ENCODE measurements at places on chromosomes 6 and 20.

- DNase-seq = no peak
These were observed 64.5 kb downstream of the CDC5L start for GRCh38 chr6:44451803-44452695.

DNA sequence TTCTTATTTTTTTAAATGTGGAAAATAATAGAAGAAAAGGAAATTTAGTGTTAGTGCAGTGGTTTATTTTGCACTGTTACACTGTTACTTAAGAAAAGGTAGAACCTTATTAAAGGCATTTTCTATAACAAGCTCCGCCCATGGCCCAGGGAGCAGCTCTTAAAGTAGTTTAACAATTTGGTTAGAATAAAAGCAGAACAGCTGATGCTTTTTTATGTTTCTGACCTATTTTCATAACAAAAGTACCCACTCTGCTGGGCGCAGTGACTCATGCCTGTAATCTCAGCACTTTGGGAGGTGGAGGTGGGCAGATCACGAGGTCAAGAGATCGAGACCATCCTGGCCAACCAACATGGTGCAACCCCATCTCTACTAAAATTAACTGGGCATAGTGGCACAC, 32.6 kb downstream of the DSTN start:
- no peak for DNase-seq

DNA sequence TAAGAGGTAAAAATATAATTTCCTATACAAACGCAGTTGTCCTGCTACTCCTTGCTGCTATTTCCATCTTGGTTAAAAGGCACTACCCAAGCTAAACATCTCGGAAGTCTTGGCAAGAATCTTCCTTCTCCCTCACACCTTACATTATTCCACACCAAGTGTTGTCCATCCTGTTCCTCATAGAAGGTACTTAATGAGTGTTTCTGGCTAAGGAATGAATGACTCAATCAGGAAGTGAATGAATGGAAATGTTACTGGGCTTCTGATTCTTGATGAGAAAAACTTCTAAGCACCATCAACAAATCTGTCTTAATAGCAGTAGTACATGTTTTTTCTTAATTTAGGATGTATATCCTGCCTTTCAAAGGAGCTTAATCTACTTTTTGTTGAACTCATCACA, 40.6 kb upstream of the RSPO3 start:
- no peak for DNase-seq

DNA sequence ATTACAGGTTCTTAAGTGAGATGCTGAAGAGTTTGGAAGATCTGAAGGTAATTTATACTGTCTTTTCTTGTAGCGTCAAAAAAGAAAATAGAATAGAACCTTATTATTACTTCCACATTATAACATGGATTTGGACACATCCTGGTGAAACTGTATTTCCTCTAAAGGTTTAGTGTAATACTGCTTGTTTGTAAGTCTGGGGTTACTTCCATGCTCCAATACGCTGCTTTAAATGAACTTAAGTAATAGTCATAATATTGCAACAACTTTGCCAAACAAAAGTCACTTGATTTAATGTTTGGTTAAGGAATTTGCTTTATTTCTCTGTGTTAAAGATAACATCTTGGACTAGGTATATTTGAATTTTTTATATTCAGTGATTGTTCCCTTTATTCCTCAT, 11.5 kb upstream of the SNRNP48 start:
- DNase-seq = no peak

- DNase-seq = peak; percentile 17
These were observed 39.9 kb downstream of the SLC52A3 start for GRCh38 chr20:728256-728944.

- DNase-seq = no peak
These were observed 88.7 kb downstream of the ARHGAP18 start for GRCh38 chr6:129621252-129621651.

- DNase-seq = no peak
These were observed 15.8 kb upstream of the THBS2 start for GRCh38 chr6:169269180-169270076.

- no peak for DNase-seq
These were observed 302.9 kb downstream of the CDKAL1 start for GRCh38 chr6:20837189-20837588.

DNA sequence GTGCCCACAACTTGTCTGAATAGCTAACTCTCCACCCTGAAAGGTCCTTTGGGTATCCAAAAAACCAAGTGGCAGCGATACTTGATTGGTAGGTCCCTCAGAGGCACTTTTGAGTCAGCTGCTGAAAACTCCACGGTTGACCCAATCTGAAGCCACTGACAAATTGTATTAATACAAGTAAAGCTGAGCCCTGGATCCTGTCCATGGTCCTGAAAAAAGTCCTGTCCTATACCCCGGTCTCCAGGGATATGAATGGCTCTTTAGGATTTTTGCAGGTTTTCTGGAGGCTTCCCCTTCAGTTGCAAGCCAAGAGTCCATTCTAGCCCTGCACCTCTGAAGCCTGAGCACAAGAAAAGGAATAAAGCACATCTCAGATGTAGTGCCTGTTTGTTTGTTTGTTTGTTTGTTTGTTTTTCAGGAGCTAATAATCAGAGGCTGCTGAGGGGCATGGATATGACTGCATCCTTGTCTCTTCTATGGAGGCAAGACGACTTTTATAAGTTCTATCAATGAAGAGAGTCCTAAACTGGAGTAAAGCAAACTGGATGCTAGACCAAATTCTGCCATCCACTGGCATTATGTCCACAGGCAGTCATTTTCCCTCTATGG, 1.7 kb upstream of the SLC12A5 start:
- no peak for DNase-seq

- DNase-seq = no peak
These were observed 40.1 kb downstream of the FAM120B start for GRCh38 chr6:170346649-170347048.

DNA sequence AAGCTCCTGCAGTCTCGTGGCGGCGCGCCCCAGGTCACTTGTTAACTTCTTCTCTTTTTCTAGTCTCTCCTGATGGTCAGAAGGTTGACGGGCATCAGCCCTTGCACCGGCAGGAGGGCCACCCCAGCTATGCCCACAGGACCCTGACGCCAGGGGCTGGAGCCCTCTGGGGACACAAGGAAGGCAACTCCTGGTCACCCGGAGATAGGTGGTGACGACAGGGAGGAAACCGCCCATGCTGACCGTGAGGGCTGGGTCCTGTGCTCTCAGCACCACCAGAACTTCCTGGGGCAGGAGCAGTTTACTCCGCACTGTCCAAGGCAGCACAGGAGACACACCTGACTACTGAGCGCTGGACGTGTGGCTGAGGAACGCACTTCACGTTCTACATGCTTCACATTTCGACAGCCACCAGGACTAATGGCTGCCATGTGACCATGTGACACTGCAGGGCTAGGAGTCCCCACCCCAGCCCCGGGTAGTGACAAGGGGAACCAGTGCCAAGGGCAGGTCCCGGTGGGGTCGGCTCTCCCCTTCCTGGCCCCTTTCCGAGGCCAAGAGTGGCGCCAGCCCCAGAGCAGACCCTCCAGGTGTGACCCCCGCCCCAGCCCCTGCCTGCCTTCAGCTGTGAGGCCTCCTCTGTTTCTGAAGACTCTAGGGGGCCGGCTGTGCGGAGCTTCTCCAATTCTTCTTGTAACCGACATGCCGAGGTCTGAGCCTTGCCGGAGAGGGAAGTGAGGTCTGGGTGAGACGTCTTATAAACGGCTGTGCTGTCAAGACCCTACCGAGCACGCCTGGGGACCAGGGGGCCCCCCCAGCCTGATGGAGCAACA, 45.2 kb downstream of the DSTN start:
- no peak for DNase-seq

DNA sequence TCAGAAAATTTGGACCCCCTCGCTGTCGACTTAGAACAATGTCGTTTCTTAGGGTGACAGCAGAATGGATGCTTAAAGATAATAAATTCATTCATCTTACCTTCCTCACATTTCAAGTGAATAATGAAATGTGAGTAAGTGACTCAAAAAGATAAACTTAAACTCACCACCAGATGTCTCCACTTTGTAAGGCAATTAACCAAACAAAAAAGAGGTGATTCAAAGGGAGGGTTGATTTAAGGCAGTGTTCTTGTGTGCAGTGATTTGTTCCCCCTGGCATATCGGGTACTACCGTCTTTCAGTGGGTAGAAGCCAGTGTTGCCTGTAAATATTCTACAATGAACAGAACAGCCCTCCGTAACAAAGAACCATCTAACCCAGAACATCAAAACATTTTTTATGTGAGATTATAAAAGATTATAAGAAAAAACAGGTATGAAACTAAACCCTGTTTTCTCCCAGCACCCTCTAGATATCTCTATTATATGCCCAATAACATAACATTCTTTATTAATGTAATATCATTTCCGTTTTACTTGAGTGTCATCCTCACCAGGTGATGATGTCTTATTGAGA, 589.7 kb downstream of the CBLN4 start:
- DNase-seq = no peak

- DNase-seq = no peak
These were observed 253.0 kb upstream of the SOX4 start for GRCh38 chr6:21340573-21340972.

DNA sequence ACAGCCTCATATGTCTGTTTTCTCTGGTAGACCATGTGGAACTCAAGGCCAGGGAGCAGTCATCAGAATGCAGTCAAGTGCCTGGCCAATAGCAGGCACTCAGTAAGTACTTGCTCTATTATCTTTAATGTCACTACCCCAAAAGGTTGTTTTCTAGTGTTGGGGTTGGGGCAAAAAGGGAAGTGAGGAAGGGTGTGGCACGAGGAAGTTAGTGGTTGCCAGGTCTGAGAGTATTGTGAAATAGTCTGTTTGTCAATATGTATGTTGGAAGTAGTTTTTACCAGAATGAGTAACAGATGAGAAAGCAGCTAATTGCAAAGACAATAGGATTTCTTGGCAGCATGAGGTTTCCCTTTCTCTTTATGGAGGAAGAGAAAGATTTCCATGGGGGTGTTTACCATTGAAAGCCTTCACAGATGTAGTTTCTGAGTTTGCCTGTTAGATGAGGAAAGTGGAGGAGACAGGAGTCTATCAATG, 59.5 kb upstream of the ARMH2 start:
- DNase-seq = no peak

- no peak for DNase-seq
These were observed 728 bp downstream of the PSMA7 start for GRCh38 chr20:62142252-62143080.

DNA sequence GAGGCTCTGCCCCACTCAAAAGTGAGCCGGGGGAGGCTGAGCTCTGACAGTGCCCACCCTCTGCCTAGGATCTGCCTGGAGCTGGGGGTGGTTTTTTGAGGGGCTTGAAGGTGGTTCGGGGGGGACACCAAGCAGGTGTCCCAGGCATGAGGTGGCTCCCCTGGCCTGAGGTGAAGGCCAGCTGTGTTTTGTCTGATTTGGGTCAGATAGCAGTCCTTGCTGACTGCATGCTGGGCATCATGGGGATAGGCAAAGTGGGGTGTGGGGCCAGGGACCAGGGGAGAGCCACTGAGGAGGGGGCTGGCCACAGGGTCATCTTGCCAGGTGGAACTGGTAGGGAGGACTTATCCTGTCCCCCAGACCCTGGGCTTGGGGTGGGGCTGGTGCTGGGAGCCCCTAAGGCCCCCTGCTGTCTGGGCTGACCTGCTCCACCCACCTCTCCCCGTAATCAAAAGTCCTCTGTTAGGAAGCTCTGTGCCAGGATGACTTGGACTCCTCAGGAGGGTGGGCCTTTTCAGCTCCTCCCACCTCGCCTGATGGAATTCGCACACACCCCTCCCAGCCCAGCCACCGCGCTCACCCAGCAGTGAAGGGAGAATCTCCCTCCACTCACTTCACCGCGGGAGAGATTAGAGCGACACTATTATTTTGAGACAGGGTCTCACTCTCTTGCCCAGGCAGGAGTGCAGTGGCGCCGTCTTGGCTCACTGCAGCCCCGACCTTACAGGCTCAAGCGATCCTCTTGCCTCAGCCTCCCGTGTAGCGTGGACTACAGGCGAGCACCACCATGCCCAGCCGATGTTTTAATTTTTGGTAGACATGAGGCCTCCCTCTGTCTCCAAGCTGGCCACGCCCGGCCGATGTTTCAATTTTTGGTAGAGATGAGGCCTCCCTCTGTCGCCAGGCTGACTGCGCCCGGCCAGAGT, 1.5 kb upstream of the COL9A3 start:
- no peak for DNase-seq

GRCh38 chr6:87075168-87075567, 19.7 kb downstream of the CGA start:
- no peak for DNase-seq

- no peak for DNase-seq
These were observed 229.7 kb upstream of the HTR1E start for GRCh38 chr6:86707545-86708120.

GRCh38 chr6:94129926-94130325, 710.6 kb upstream of the EPHA7 start:
- DNase-seq = no peak

DNA sequence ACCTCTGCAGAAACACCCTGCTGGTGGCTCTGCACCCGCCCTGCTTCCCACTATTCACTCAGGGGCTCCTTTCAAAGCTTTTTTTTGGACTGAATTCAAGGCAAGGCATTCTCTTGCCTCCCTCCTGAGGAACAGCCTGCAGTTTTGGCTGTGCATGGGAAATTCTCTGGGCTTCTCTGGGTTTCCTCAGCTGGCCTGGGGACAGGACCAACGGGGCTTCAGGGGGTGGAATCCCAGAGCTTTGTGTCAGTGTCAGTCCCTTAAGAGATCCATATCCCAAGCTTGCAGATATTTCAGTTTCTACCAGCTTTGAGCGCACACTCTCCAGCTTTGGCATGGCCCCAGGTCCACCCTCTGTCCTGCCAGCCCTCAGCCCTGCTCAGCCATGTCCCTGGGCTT, 2.0 kb downstream of the SCRT2 start:
- no peak for DNase-seq

DNA sequence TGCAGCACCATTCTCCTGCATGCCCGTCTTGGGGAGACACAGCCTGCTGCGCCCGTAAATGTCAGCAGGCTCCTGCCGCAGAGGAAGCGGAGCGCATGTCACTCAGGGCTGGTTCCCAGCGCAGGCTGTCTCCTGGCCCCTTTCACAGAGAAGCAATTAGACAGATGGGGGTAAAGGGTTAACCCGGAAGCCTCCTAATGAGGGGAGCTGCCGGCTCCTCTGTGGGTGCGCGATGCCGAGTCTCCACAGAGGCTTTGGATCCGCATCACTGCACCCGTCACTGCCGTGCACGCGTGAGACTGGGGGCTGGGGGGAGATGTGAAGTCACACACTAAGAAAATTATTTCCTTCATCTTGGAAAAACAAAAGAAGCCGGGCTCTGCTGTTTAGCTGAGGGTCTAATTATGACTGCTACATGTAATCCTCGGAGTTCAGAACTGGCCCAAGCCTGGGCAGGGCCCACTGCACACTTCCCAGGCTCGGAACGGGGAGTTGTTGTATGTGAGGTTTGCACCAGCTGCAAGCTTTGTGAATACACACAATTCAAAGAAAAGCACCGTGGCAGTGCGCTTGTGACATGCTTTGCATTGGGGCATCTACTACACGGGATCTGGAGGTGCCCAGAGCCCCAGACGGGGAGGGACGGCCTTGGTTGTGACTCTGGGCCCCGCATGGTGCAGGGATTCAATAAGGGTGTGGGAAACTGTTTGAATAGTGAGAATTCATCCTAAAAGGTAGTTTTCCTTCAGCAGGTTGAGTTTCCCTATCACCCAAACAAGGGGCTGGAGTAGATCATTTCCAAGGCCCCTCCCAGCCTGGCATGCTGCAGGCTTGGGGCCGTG, 331.6 kb downstream of the TAF4 start:
- no peak for DNase-seq
